ENCODE measurements at places on chromosomes 1 and 21.

GRCh38 chr1:180921891-180922630 is 9.4 kb downstream of the KIAA1614 start:
- DNase-seq: no peak

- no peak for DNase-seq
These were observed 136.4 kb downstream of the SETD4 start for GRCh38 chr21:35923971-35924370.

DNA sequence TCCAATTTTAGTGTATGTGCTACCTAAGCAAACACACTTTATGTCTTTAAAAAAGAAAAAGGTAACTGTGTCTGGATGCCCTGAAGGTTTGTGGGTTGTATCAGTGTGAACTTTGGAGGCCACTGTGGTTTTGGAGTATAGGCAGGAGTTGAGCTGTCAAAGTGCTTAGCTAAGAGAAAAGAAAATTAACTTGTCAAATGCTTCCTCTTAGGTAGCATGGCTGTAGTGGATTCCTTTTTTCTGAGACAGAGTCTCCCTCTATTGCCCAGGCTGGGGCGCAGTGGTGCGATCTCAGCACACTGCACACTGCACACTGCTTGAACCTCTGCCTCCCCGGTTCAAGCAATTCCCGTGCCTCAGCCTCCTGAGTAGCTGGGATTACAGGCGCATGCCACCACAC is 11.2 kb upstream of the SLC41A1 start:
- DNase-seq: no peak

GRCh38 chr1:13792419-13792818 is 92.4 kb downstream of the PRDM2 start:
- DNase-seq: no peak

DNA sequence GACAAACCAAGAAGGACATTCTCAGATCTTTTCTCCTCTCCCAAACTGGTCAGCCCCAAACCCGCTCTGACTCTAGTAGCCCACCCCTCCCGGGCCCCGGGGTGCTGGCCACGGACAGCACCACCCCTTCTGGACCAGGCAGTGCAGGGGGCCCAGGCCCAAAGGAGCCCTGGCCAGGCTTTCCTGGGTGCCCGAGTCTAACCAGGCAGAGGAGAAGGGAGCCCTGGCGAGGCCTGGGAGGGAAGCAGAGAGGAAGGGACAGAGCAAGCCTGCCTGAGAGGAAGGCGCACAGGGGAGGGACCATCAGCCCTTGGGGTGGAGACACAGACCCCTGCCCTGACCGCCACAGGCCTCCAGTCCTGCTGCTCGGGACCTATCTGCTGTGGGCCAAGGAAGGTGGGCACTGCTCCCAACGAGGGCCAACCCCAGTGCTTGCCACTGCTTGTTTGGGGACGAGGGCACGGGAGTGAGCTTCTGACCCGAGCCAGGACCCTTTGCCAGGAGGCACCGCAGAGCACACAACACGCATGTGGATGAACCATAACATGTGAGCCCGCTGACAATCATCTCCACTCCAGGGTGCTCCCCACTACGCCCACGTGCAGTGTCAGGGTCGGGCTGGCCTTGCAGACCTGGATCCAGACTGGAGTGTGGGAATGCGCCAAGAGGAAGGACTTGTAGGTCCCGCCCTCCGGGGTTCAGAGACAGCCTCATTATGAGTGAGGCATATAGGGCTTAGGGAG is 57.6 kb downstream of the KCNAB2 start:
- no peak for DNase-seq

GRCh38 chr1:206903687-206904086 is 6.4 kb downstream of the IL24 start:
- DNase-seq: no peak

GRCh38 chr1:147891088-147891487 is 11.5 kb upstream of the GJA8 start:
- no peak for DNase-seq

- DNase-seq: no peak
These were observed 28.8 kb upstream of the DIPK1A start for GRCh38 chr1:92989936-92990583.

- DNase-seq: no peak
These were observed 22.3 kb upstream of the TTF2 start for GRCh38 chr1:117037802-117038201.

DNA sequence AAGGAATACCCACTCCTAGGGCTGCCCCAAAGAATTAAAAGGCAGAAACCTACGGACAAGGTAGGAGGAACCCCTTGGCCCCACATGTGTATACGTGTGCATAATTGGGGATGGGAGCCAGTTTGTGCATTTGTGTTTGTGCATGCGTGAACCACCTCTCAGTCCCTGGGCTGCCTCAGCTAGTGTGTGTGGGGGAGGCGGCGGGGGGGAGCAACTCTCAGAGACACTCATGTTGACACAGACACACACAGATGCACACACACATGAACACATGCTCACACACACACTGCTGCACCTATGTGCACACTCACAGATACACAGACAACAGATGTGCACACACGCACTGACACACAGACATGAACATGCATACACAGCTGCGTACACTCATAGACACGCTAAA is 5.1 kb downstream of the LDLRAD1 start:
- no peak for DNase-seq

DNA sequence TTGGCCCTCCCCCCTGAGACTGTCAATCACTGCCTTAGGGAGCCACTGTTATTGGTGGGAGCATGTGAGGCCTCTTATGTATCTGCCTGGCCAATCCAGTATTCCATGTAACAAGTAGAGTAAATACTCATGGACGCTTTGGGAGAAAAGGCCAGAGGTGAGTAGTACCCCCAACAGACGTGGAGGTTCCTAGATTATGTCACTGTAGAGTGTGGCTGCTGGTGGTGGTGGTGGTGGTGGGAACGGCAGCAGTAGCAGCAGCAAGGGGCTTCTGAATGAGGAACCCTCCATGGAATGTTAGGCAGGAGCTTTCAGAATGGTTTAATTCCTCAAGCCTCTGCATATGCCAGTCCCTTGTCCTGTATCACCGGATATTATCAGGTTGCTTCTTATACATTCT is 118.5 kb downstream of the UCK2 start:
- DNase-seq: no peak

DNA sequence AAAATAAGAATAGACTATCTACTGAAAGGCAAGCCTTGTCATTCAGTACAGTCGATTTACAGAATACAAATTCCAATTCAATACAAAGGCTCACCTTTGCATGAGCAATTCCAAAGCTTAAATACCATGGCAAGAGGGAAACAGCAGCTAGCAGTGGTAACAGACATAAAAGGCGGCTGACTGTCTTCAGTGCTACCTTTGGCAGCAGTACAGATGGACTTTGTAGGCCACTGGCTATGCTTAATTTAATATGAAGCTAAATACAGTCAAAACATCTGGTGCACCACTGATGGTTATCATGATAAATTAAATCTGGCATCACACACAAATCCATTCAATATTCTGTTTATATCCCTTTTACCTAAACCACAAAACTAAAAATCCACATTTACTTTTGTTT is 62.4 kb downstream of the RERE start:
- no peak for DNase-seq

- DNase-seq: no peak
These were observed 5.3 kb upstream of the TNN start for GRCh38 chr1:175062339-175062738.

GRCh38 chr1:218891577-218891976 is 282.1 kb upstream of the LYPLAL1 start:
- DNase-seq: no peak

DNA sequence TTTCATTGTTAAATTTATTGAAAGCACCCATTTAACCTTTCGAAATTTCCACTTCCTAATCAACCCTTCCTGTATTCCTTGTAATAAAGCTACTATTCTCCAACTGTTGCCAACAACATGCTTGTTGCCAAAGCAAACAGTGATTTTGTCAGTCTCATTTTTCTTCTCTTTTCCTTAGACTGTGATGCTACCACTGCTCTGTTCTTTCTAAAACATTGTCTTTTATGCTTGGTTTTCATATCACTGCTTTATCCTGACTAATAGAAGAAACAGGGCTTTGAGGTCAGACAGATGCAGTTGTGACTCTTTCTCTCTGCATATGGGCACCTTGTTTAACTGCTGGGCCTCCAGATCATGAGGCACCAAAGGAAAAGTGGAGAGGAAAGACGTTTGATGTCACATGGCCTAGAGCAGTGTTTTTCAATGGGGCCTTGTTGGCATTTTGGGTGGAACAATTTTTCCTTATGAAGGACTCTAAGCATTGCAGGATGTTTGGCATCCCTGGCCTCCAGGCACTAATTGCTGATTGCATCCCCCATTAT is 56.1 kb downstream of the HMCN1 start:
- DNase-seq: no peak

- no peak for DNase-seq
These were observed 16.9 kb downstream of the TENT5C start for GRCh38 chr1:117622726-117623125.

GRCh38 chr1:175410560-175410959 is 218.0 kb upstream of the KIAA0040 start:
- no peak for DNase-seq

- DNase-seq: no peak
These were observed 526.2 kb downstream of the MRPL39 start for GRCh38 chr21:25081096-25081495.

DNA sequence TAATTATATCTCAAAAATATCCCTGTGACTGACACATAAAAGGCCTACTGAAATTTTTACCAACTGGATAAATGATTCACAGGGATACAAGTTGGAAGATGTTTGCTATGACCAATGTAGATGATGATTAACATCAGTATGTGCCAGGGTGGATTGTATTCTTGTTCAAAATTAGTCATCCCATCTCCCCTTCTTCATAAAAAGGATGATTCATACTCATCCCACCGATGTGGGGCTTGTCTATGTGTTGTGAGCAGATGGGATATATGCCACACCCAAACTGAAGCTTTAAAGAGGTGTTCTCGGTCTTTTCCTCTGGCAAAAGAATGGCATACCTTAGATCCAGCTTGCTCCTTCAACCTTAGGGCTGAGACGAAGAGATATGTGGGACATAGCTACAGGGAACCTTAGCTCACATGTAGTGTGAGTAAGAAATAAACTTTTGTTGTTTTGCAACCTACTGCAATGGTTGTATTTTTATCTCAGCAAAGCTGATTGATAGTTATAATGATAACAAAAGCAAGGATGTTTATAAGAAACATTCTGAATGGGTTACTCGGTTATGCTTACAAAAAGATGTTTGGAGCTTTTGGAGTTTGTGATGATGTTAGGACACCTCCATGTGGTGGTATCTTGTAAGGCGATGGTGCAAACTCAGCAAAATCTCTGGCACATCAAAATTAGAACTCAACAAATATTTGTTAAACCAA is 29.4 kb downstream of the SPATA17 start:
- DNase-seq: no peak

DNA sequence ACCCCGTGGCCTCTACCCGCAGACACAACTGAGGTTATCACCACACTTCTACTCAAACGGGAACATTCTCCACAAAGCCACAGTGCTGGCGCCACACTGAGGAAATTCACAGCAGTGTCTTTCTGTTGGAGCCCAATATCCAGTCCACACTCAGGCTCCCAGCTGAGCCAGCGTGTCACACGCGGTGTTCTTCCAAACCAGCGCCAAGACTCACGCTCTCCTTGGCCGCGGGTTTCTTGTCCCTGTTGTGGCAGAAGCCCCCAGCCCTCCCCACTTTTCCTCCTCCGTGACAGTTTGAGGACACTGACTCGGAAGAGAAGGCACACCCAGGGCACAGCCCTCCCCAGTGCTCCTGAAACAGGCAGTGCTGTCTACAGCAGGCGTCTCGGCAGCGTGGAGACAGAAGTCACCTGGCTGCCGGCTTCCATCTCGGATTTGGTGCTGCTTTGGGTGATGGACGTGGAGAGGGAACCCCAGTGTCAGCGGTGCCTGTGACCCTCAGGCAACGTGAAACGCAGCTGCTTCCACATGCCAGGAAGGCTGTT is 35.4 kb upstream of the AGPAT3 start:
- no peak for DNase-seq

DNA sequence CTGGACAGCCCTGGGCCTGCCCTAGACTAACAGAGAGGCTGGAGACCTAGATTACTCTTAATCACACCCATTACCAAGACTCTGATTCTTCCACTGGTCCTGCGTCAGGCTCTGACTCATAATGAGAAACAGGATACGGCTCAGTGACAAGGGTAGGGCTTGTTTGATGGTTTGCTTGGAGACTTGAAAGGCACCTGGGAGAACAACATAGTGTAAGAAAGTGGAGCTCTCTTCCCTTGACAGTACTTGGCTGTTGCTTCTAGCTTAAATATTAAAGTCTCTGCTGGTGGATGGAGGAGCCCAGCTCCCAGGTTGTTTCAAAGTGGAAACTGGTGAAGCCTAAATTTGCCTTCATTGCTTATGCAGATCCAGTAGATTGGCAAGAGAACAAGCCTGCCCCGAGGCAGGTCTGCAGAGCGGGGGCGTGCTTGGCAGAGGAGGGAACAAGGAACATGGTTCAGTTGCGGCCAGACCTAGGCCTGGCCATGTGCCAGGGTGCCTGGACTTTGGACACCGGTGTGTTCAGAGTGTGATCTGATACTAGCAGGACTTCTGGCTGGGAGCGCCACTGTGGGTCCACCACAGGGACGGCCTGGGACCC is 480.6 kb downstream of the CAMTA1 start:
- no peak for DNase-seq

DNA sequence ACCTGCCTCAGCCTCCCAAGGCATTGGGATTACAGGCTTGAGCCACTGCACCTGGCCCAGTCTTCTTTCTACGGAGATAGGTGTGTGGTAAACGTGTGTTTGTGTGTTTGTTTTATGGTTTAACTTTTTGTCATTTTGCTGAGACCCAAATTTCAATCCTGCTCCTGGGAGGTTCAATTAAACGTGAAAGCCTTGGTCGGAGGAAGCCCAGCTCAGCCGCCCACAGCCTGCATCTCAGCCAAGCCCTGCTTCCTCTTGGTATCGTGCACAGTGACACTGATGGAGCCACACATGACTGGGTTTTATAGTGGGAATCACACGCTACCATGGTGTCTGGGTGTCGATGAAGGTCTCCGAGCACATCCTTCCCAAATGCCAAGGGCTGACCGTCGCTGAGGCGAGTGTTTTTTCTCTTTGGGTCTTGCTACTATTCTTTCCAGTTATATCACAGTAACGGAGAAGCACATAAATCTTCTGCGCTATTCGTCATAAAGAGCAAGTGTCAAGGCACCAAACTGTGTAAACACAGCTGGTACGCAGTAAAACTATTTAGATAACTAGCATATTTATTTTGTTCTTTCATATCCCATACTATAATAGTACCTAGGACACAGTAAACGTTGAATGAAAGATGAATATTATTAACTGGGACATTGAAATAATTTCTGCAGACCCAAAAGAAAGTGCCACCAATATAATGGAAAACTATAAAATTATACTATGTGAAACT is 39.3 kb downstream of the HLCS start:
- DNase-seq: no peak

DNA sequence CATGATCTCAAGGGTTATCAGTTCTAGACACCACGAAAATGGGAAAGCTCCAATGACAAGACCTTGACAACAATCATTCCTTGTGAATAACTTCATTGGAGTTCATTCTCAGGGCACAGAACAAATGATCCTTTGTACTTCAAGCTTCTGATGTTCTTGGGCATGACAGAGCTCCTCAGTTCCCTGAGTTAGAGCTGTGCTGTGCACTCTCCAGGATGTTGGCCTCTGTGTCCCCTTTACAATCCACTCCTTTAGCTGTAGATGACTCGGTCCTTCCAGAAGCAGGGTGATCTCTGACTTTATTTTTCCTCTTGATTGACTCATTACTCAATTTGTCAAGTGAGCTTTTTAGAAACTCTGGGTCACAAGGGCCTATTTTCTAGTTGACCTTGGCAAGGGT is 3.9 kb upstream of the FAM78B start:
- no peak for DNase-seq
